ENCODE measurements at places on chromosomes 6 and 20.
A peak's percentile ranks its signal among the peaks of the same experiment; 100 is the strongest.

DNA sequence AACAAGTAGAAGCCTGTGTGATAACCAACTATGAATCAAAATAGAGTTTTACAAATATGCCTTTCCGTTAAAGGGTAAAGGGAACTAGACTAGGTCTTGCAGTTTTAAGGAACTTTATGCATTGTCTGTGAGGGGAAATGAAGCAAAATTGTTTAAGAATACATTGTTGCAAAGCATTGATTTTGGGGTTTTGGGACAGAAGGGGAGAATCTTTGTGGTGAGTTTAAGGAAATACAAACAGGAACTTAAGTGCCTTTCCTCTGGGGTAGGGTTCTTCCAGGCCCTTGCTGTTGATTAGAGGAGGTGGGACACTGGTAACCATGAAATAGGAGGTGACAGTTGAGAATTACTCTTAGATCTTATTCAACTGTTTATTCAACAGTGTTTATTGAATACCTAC is 4.7 kb downstream of the MAPK14 start:
- DNase-seq = no peak

DNA sequence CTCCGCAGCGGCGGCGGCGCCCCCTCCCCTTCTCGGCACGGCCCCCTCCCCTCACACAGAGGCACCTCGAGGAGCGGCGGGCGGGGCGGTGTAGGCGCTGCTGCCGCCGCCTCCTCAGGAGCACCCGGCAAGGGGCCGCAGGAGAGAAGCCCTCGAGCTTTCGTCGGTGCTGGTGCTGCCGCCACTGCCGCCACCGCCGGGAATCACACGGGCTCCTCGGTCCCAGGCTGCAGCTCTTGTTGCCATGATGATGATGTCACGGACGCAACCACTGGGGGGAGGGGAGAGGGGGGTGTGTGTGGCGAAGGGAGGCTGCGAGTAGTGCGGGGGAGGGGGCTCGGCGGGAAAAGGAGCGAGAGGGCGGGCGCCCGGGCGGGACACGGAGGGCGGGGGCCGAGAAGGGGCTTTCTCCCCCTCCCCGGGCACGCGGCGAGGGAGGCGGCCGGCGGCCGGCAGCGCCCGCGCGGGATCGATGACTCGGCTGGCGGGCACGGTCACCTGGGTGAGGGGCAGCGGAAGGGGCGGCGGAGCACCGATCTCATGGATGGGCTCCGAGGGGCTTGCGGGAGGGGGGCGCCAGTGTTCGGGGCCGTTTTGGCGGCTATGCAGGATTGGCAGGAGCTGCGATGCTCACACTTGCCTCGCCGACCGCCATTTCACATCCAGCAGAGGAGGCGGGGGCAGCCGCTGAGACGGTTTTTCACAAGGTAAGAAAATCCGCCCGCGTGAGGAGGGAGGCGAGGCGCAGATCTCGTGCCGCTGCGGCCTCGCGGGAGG is at the start of gene REV3L:
Gene REV3L (minus strand): TSS at position 260 of the 777 bp plus-strand sequence. CDS start 330 bp downstream, outside the sequence.
- peak; percentile 96 for DNase-seq

DNA sequence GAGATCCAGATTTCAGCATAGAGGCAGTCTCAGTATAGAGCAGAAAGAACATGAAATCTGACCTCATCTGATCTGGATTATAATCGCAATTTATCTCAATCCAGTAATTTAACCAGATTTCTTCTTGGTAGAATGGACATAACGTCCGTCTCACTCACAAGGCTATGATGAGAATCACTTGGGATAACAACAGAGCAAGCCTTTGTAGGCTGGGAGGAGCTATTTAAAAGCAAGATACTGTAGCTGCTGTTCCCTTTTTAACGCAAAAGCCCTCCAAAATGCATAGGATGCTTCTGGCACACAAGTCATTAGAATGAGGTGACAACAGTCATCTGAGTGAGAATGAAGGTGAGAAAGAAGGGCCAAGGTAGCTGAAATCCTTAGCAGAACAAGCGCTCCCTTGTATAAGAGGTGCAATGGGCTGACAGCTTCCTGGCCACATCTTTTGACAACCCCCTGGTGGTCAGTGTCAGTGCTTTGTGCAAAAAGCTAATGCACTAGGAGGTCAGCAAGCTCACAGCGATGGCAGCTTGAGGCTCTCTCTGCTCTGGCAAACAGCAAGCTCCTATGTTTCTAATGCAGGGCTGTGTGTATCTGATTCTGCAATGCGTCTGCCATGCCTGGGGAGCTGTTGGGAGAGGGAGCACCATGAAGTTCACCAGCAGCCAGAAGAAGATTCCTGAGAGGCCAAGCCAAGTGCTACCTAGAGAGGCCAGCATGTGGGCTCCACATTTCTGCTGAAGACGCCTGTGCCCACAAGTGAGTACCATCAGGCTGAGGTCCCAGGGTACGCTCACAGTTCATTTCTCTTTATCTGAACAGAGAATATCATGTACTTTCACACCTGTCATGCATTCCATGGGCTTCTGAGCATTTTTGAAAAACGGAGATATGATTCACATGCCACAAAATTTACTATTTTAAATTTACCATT is 16.2 kb downstream of the METTL24 start:
- no peak for DNase-seq

- DNase-seq = no peak
Observed at GRCh38 chr6:148212366-148212765, 130.3 kb upstream of the SASH1 start.

- DNase-seq = no peak
Observed at GRCh38 chr6:156189195-156189594, 588.0 kb upstream of the ARID1B start.

DNA sequence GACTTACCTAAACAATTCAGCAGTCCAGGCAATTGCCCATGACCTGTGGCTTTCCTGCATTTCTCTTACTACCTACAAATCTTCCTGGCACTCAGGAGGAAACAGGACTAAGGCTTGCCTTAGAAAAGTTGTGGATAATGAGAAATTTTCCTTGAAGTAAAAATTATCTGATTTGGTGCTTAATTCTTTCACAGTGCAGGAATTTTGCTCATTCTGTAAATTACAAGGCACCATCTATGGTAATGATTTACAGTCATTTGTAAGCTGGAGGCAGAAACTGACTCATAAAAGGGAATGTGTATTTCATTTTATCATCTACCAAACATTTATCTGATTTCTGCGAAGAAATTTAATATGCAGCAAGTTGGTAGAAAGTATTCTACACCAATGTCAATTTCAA is 211.5 kb upstream of the FKBP1C start:
- DNase-seq = no peak

GRCh38 chr6:150535151-150535804 is 64.4 kb upstream of the PLEKHG1 start:
- no peak for DNase-seq

DNA sequence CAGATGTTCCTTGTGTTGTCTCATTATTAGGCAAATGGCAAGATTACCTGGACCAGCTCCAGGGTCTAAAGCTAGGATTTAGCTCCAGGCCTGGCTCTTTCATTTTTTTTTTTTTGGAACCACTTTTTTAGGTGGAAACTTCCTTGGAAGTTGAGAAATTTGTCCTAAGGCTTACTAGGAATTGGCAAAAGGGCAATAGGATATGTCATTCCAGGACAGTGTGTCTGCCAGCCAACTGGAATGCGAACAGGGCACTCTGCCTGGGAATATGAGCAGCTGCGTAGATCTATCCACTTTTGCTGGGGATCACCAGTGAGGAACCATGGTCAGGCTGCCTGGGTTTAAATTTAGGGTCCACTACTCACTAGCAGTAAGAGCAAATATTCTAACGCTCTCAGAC is 304.0 kb downstream of the TSHZ2 start:
- DNase-seq = no peak

DNA sequence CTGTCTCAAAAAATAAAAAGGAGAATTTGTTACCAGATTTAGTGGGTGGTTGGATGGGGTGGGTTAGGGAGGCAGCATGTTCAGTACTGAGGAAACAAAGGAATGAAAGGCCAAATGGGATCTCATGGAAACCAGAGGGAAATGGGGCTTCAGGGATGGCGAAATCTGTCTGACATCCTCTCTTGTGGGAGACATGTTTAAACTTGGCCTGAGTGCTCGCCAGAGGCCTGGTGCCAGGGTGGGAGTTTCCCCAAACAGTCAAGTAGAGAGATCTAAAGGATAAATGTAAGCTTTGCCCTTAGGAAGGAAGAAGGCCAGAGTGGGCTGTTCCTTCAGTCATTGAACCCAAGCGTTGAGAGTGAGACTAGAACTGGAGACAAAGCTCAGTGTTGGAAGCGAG is 61.9 kb upstream of the AKIRIN2 start:
- DNase-seq = no peak

- no peak for DNase-seq
Observed at GRCh38 chr6:87798393-87799278, 96.6 kb upstream of the AKIRIN2 start.

GRCh38 chr20:35359335-35359950 is 52.3 kb downstream of the UQCC1 start:
- no peak for DNase-seq

GRCh38 chr20:21110811-21111210 is 4.7 kb upstream of the LINC00237 start:
- no peak for DNase-seq

DNA sequence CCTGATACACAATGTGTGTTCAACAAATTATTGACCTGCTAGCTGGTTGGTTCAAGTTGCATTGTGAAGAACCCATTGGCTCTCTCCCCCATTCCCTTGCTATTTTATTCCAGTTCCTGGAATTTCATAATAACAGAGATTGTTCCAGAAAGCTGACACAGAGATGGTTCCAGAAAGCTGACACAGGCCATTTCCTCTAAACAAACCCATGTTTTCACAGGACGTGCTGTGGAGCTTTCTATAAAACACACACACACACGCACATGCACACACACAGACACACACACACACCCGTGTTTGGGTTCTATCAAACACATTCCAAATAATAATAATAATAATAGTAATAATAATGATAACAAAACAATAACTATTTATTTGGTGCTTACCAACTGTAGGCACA is 259.1 kb downstream of the CLIC5 start:
- no peak for DNase-seq

DNA sequence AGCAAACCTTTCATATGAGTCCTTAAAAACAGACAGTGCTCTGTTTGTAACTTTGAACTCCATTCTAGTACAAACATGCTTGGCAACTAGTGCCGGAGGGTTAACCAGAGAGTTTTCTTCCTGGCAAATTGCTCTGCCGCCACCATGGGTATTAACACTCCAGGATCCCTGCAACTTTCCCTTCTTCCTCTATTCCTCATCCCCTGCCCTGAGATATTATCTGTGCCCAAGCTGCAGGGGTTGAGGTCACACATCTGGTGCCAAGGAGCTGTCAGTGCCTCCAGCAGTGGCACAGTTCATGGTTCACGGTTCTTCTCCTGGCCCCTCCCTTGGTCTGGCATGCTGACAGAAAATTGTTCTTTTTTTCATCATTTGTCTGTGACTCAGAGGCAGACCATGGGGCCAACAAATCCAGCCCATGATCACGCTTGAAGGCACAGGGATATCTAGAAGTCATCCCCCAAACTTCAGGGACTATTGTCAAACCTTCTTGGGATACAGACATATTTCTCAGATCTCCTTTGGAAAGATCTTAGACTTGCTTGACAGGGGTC is 77.5 kb downstream of the ATXN1 start:
- no peak for DNase-seq

DNA sequence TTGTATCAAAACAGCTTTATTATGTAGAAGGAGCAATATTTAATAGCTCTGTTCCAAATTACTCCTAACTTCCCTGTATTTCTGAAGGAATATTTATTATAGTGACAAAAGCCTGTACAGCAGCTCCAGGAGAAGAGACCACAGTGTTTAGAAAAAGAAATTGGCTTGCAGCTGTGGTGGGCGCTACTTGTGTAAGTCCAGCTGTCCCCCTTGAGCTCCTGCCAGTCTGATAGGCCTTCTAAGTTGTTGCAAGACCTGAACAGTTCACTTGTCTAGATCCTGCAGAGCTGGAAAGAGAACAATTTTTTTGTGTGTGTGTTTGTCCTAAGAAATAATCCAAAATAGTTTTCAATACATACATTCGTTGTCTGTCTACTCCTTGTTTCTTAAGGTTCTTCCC is 86.6 kb downstream of the JARID2 start:
- no peak for DNase-seq

DNA sequence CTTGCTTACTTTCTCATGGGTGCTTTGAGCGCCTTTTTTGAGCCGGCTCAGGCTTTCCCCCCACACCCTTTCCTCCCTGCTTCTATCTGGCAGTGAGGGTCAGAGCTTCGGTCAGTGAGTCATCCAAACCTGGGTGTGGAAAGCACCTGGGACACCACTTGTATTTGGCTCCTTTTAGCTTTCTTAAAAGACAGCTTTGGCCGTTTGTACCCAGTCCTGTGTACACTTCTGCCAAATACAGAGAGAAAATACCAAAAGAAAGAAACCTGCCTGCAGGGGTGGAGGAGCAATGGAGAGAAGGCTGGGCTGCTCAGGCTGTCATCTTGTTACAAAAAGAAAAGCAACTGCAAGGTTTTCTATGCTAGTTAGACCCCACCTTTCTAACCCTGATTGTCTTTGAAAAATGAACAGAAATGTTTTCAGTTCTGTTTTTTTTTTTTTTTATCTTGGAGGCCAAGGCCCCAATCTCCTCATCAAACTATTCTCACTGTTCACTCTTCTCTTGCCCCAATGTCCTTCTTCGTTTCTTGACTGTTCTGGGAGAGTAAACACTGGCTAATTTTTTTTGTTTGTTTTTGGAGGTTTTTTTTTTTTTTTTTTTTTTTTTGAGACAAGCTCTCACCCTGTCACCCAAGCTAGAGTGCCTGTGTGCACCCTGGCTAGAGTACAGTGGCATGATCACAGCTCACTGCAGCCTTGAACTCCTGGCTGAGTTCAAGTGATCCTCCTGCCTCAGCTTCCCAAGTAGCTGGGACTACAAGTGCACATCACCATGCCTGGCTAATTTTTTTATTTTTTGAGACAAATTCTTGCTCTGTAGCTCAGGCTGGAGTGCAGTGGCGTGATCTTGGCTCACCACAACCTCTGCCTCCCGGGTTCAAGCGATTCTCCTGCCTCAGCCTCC is 76.4 kb downstream of the SSR1 start:
- no peak for DNase-seq

GRCh38 chr6:150076196-150076893 is 7.4 kb upstream of the ULBP3 start:
- DNase-seq = no peak

DNA sequence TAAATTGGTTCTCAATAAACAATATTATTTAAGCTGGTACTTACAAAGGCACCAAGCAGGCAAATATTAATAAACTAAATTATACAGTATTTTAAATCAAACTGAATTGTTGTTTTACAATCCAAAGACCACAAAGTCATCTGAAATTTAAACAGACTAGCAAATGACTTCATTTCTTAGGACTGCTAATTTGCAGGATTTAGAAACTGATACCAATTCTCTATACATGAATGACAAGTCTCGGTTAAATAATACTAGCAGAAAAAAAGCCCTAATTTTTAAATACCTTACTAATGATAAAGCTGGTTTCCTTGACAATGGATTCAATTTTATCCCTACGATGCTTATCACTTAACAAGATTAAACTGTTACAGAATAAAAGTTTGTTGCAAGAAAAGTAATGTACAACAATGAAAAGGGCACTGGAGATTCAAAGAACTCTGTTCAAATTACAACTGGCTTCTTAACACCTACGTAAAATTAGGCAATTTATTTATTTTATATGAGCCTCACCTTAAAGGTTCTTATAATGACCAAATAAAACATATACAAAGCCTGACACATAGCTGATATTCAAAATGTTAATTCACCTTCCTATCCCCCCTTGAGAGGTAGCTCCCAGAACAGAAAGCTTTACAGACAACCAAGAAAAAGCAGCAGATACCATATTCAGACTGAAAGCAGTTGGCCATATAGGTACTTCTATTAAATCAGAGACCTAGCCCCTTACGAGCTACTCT is 33.1 kb downstream of the HBS1L start:
- DNase-seq = no peak

GRCh38 chr20:36447101-36447500 is 94.2 kb upstream of the MYL9 start:
- peak; percentile 39 for DNase-seq

GRCh38 chr6:14851281-14851680 is 394.6 kb upstream of the JARID2 start:
- no peak for DNase-seq

Data from NCI-H1105 treated with DMSO at 0.1 percent for 48 hours (cell line).